Suprapubic skin (tissue), 4 donors: ENCODE measurements at places on chromosomes 6 and 20.

DNA sequence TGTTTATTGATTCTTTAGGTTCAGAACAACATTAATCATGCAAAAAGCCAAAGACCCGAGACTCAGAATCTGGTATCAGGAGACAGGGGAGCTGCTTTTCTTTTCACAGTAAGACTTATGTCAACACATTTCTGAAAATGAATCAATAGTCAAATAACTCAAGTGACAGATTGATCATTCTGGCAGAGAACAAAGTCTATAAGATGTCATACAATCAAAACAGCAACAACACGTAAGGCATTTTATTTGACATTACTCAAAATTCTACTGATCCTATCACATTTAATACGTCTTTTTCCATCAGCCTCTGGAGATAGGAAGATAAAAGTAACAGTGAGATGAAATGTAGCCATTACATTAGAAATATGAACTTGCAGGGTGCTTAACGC, 93.4 kb upstream of the EEF1E1 start:
- DNase-seq = no peak

DNA sequence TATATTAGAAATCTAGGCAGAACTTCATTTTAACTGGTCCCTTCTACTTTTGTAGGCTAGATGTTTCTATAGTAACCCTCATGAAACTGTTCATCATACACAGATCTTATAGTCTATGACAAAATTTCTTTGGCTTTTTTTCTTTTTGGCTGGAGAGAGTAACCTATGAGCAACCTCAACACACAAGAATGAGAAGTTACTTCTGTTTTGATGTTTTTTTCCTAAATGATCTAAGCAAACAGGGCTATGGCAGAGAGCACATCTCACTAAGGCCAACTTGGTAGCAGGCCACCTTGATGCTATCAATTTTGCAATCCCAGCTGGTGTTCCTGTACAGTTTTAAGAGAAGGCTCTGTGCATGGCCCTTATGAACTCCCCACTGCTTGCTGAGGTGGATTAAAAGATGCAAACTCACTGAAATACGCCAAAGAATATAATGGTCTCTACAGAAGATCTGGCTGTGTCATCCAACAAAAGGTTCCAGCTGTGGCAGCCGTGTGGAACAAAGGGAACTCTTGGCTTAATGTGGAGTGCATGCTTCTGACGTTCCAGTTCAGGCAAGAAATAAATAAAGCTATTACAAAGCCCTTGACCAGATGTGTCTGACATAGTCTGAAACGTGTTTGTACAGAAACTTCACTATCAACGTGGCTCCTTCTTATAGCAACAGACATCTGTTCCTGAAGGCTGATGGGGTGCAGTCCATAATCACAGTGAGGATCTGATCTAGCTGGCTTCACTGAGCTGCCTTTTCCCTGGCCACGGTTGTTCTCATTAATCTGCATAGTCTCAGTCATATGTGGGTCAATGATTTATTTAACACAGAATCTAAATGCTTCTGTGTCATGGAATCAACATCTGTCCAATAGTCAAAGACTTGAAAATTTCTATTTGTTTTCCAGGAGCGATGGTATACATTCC, 481.1 kb downstream of the BMP2 start:
- DNase-seq = no peak

DNA sequence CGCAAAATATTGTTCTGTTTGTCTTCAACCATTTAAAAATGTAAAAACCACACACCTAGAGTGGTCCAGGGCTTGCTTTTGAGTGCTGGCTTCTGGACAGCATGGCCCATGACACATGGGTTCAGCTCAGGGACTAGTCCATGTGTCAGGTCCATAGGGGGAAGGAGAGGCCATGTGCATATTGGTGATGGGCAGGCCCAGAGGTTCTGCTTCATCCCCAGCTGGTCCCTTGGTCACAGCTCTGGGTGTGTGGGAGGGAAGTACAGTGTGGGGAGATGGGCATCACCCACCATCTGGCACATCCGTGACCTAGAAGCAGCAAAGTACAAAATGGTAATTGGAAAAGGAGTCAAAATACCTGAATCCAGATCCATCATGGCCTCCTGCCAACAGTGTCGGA, 50.7 kb downstream of the STK35 start:
- DNase-seq = no peak

GRCh38 chr6:165001502-165002157, 307.8 kb downstream of the C6orf118 start:
- peak; percentile 50 for DNase-seq

- DNase-seq = no peak
These were observed 146.5 kb upstream of the FERMT1 start for GRCh38 chr20:6269168-6269873.

DNA sequence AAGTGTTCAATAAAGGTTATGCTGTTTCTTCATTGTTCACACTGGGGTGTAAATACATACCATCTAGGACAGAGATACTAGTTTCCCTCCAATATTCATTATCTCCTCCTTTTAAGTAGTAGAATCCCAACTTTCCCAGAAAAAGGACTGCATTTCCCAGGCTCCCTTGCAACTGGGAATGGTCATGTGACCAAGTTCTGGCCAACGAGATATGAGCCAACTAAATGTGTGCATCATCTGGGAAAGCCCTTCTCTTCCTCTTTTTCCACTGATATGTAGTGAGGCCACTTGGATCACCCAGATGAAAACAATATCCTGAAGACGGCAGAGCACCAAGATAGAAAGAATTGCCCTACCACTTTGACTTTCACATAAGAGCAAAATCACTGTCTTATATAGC, 97.9 kb upstream of the PTPRT start:
- no peak for DNase-seq

GRCh38 chr6:138588805-138589434, 89.6 kb upstream of the NHSL1 start:
- no peak for DNase-seq

DNA sequence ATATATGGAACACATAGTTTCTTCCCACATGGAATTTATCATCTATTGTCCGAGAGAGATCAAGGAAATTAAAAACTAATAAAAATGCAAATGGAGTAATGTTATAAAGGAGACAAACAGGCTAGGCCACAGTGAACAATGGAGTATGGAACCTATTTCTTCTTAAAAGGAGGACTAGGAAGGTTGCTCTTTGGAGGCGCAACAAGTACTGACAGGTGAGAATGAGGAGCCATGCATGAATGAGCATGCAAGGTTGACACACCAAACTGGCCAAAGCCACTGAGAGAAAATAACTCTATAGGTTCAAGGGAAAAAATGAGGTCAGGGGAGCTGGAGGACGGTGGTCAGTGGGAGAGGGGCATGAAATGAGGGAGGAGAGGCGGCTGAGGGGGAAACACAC, 40.9 kb downstream of the PSMB1 start:
- no peak for DNase-seq

GRCh38 chr6:35477028-35477427, 8.8 kb downstream of the RPL10A start:
- DNase-seq = no peak

- DNase-seq = no peak
These were observed 59.5 kb downstream of the MTHFD1L start for GRCh38 chr6:150924808-150925589.

- DNase-seq = no peak
These were observed 224.9 kb upstream of the SMLR1 start for GRCh38 chr6:130602151-130602770.

DNA sequence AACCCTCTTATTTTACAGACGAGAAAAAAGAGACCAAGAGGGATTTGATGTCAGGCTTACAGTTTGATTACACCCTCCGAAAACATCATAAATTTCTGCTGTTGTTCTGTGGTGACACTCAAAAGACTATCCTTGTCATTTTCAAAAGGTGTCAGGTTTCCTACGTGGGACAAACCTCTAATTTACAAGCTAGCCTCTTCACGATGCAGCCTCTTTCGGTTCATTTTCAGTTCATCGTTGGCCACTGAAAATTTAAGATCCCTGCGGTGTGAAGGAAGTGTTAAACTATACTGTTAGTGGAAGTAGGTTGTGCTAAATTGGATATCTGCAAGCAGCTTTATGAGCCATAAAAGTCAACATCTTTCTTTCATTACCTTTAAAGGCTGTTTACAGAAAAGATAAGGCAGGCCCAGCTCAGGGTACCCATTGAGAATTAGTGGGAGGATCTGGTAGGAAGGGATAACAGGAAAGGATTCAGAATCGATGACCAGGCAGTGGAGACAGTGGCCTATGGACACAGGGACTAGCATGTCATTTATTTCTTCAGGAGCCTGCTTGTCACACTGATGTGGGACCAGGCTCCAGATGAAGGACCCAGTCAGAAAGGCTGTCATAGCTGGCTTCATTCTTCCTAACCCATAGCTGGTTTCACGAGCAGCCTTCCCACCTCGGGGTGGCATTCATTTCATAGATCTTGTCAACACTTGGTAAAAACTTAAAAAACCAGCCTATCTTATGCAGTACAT, 329.1 kb upstream of the SOX4 start:
- no peak for DNase-seq

DNA sequence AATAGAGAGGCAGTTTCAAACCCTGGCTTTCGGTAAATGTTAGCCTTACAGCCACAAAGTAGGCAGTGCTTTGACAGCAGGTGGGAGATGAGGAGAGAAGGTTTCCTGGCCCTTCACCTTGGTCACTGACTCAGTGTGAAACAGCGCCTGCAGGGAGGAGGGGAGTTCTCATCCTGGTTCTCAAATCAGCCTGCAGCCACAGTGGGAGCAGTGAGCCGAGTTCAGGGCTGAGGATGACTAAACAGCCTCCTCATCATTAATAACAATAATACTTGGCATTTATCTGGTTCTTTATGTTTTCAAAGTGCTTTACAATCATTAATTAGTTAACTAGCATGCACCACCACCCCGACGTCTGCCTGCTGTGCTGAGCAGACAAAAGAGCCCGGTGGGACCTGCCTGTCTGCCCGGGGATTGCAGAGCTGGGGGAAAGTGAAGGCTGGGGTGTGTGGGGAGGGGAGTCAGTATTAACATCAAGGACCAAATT, 59.6 kb downstream of the PRDM1 start:
- DNase-seq = no peak

DNA sequence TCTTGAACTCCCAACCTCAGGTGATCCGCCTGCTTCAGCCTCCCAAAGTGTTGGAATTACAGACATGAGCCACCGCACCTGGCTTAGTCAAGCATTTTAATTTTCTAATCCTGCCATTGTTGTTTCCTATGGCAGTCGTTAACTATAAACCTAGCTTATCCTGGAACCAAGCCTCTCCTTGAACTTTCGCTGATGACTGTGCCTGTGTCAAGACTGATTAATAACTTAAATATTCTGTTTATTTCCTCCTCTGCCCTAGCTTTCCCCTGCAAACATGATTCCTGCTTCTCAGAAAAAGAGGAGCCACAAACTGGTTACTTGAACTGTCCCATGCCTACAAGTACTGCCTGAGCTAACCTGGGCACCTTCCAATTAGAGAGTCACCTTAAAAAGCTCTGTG, 1.5 kb downstream of the VNN1 start:
- DNase-seq = no peak

GRCh38 chr20:43431134-43431519, 26.6 kb upstream of the SRSF6 start:
- DNase-seq = no peak

DNA sequence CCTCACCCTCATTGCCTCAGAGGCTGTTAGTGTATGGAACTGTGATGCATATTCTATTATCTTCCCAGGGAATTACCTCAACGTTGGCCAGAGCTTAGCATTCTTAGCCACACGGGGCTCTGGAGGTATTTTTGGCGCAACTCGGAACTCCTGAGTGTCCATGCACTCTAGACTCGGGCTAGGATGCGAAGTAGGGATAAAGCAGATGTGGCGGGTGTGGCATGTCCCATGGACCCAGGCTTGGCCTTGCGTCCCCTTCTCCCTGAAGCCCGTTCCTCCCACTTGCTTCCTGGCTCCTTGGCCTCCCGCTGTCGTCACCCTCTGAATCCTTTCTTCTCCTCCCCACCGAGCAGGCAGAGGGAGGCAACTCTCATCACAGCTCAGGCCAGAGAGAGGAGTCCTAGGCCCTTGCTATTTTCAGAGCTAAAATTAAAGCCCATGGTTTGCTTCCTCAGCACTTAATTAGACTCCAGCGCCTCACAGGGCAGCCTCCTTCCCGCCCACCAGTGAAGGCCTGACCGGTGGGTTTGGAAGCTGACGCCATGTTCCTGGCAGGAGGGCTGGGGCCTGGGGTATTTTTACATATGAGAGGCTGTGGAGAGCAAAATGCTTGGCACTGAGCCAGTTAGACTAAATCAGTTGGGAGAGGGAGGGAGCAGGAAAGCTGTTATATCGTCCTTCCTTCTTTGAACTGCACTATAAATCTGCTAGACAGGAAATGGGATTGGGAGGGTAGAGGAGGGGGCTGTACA, 138.7 kb downstream of the FOXO3 start:
- DNase-seq = no peak

DNA sequence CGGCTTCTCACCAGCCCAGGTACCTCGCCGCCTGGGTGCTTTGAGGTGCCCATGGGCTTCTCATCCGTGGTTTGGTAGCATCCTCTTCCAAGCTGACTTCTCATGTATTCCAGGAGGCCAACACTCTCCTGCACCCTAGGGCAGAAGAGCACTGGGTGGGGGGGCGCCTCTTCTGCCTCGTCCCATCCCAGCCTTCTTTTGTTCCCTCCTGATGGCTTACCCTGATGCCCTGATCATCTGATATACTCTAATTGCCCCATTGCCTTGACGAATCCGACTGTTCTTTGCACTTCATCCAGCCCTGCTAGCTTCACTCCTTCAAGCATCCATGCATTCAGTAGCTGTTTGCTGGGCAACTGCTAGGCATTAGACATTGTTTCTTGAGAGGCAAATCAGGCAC, 60.6 kb downstream of the ZNF831 start:
- DNase-seq = no peak

DNA sequence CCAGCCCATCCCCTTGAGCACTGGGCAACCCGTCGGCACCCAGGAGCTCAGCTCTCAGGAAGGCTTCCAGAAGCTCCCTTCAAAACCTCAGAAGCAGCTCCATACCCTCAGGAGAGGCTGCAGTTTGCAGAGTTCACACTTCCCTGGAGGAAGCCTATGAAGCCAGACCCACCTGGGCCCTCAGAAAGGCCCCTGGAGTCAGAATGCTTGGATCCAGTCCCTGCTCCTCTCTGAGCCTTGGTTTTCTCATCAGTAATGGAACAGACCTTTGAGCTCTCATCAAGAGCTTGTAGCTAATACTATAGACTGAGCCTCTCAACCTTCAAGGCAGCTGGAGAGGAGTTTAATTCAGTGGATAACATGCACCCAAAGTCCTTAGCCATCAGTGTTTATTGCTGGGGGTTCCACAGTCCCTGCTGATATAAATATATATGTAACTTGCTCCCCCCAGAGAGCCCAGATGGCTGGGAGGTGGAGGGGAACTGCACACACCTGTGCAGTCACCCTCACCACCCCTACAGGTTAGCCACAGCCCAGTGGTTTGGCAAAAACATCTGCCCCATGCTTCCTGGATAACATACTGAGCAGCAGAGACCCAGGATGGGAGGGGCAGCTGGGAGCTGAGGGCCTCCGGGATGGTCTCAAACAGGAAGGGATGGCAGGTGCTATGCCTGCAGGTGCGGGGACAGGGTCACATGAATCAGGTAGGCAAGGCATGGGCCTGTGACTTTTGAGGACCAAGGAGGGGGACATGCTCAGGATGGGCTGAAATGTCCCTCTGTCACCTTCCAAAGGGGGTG, 120.1 kb downstream of the SNX5 start:
- DNase-seq = no peak
